Activated T-helper 1 cell treated with anti-CD3 and anti-CD28 coated beads, Interleukin-2, amount 50 U/mL, for 16 hours (primary cell): ENCODE measurements at places on chromosomes 3 and 15.

DNA sequence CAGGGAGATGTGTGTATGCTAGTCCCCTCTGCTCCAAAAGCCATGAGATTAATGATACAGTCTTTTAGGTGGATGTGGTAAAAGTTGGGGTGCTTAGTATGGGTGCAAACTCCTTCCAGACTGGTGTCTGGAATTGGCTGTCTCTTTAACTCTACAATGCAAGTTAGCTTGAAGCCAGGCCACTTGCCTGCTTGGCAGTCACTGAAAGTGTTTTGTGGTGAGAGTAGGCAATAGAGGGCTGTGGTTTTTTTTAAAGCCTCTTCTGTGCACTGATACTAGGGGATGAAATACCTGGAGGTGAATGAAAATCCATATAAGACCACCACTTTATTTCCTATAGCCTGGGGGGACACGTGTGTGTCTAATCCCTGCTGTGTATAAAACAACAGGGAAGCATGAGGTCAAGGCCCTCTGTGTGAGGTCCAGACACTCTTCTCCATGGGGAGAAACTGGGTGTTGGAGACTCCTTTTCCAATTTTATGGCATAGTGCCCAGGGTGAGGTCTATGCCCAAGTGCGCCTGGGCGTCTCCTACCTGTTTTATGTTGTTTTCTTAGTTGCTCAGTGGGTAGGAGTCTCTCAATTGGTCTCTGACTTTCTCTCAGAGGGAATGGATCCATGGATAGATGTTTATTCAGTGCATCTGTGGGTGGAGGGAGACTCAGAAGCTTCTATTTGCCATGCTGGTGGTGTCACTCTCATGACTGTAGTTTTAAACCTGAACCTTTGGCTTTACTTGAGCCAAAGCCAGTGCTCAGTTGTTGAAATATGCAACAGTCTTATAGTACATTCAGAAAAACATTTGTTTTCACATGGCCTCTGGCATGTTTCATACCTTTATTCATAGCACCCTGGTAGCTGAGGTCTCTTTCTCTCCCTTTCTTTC lies 327.8 kb upstream of the ATP11B start:
- no peak for DNase-seq

DNA sequence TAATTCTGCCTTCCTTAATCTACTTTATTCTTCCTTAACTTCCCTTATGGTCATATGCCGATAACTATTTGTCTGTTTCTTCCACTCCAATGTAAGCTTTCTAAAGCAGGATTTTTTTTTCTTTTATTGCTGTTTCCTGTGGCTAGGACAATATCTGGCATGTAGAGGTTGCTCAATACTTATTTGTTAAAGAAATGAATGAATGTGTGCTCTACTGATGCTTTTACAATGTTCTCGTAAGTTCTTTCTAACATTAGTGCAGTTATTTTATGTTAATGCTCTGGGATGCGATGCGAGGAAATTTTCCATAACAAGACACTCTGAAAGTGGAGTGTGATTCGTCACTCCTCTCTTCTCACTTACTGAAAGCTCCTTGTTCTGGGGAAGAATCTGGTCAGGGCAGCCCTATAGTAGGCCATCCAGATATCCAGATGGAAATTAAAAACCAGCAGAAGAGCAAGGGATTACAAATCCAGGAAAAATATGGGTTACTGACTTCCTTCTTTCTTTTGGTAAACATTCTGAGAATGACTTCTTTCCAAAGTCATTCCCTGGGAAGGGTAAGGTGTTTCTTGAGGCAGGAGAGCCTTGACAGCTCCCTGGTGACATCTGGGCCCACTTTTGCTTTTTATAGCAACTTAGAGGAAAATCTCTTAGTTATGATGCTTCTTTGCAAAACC lies 420.4 kb downstream of the PDCD6IP start:
- DNase-seq, result no peak

GRCh38 chr3:138113326-138113725 lies 2.1 kb downstream of the DZIP1L start:
- no peak for DNase-seq

DNA sequence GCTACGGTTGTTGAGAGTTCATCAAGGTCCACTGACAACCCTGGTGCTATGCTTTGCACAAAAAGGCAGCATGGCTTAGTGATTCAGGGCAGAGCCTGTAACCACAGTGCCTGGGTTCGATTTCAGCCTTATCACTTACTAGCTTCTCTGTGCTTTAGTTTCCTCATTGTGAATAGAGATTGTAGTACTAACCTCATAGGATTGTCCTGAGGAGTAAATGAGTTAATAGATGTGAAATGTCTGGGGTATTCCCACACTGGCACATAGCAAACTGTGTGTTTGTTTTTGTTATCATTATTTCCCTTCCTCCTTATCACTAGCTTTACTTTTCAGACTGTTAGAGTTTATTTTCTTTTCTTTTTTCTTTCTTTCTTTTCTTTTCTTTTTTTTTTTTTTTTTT lies 16.3 kb downstream of the CRTAP start:
- no peak for DNase-seq

GRCh38 chr3:186368176-186368575 lies 6.1 kb upstream of the DGKG start:
- DNase-seq, result no peak

DNA sequence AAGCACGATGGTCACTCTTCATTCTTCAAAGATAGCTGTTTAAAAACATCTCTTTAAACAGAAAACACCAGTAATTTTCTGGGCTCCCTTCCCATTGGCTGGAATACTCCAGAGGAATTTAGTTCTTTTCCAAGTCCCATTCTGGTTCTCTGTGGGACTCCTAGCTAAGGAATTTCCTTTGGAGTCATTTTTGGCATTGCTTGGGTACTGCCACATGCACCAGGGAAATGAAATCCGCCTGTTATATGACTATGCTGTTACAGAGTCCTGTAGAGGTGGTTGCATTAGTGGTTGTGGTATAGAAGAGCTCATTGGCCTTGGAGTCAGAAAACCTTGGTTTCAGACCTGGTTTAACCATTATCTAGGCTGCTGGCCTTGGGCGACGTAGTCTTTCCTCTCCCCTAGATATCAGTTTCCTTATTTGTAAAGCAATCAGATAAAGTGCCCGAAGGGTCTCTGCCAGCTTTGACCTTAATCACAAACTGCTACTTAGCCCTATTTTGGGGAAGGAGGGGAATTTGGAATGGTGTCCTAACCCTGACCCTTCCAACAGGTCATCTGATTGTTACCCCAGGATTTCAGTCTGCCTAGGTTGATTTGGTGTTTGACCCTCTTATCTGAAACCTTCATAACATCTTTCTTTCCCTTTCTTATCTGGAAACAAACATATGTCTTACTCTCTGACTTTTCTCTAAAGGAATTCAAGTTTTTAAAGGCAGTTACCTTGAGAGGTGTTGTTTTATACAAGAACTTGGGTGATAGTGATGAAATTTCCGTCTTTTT lies 13.4 kb downstream of the RTP1 start:
- DNase-seq, result no peak

DNA sequence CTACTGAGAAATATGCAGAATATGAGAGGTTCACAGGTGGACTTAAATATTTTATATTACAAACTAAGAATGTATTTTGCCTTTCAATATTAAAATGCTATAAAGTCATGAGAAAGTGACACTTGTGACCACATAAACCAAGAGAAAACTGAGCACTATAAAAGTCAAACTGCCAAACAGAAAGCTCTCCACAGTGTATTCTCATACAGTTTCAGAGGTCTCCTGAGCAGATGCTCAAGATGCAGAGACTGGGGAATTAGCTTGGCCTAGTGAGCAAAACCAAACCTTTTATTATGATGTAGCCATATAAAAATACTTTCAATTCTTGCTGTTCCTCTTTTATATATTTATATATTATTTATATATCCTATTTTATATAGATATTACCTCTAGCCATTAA lies 227.8 kb downstream of the TBC1D5 start:
- DNase-seq, result no peak

DNA sequence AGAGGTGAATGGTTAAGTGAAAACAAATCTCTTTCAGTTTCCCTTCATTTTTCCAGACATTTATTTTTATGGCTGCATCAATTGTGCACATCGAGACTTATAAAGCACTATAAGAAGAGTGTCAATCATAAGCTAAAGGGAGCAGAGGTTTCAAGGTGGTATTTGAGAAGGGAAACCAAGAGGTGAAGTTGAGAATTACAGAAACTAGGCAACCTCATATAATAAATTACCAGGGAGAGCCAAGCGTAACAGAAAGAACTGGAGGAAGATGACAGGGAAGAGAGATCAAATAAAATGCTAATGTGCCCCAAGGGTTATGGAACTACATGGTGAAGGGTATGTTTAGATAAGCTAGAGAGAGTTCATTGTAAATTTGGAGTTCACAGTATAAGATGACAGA lies 6.3 kb upstream of the CCDC54 start:
- no peak for DNase-seq

- DNase-seq, result no peak
These were observed 4.7 kb downstream of the NUP210 start for GRCh38 chr3:13415236-13415986.

DNA sequence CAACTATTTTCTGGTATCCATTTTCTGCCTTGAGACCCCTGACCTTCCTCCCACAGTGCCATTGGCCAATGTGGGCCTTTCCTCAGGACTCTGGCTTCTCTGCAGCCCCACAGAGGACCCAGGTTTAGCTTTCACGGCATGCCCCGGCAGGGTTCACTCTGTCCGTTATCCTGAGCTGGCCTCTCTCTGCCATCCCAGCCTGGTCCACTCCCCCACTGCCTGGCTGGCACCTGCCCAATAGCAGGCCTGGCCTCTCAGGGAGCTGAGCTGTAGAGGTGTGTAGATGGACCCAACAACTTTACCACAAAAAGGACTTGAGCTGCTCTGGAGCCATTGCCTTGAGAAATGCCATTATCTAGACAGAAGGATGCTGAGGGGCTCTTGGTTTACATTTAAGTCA lies 57.5 kb downstream of the SCN10A start:
- DNase-seq, result no peak

- no peak for DNase-seq
These were observed 75.0 kb downstream of the EDEM1 start for GRCh38 chr3:5262507-5262906.

DNA sequence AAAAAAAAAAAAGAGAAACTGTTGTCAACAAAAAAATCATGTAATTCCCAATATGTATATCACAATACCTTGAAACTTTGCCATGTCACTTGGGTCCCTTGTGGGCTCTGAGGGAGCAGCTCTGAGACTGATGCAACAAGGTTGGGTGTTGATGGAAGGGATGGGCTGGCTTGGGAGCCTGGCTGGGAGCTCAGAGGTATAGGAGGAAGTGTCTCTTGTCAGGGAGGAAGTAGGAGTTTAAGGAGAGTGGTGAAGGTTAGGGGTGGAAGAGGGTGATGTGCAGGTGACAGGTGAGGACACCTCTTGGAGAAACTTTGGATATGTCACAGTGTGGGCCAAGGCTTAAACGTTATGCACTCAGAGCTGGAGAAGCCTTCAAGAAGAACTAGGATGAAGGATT lies 2.0 kb upstream of the TM6SF1 start:
- DNase-seq, result no peak

GRCh38 chr3:42668413-42668760 lies 14.9 kb downstream of the ZBTB47 start:
- DNase-seq, result no peak

GRCh38 chr3:188526057-188526456 lies 372.1 kb downstream of the LPP start:
- DNase-seq, result no peak

DNA sequence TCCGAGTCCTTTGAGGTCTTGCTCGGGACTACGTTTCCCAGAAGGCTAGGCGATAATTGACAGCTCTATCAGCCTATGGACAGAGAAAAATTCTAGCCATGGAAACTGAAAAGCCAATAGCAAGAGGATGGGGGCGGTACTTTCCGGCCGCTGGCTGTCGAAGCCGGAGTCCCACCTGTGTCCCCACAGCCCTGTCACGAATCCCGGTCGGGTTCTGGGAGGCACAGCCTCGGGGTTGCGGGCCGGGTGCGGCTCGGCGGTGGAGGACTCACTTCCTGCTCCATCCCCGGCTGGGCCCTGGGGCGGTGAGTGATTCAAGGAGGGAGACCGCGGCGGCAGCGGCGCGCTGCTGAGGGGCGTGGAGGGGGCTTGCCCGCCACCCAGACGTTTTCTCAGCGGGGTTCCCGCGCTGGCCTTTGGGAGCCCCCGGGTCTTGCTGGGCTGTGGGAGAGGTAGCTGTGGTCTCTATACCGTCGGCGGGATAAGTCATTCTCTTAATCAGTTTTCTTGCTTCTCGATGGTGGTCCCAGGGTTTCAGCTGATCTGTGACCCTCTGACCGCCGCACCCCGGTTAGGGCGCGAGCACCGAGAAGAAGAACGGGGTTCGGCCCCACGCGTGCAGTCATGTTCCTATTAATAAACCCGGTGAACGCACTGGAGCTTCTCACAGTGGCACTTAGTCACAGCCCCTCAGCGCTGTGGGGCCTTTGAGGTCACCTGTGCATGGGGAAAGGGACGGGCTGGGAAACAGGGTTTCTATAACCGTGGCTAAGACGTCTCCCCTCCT lies at the start of gene ZNF774:
TSS of gene ZNF774 (plus strand) at position 178 of the 787 bp plus-strand sequence. CDS start 2,377 bp downstream, outside the sequence.
- DNase-seq, result peak; percentile 66
